T-helper 17 cell (primary cell): ENCODE measurements at places on chromosomes 16 and 17. TPM values are rescaled to one million over a fixed set of nuclear protein-coding genes. Genes with fewer than 3 reads are reported as not detected.

COL1A1 gene
- 16.6 TPM for total RNA-seq

NOTUM gene
- not detected for total RNA-seq

ST6GALNAC2 gene
- total RNA-seq, result 2.2 TPM

ACAP1 gene
- total RNA-seq, result 641 TPM

PABPN1L gene
- not detected for total RNA-seq

ZACN gene
- total RNA-seq, result not detected

DNA sequence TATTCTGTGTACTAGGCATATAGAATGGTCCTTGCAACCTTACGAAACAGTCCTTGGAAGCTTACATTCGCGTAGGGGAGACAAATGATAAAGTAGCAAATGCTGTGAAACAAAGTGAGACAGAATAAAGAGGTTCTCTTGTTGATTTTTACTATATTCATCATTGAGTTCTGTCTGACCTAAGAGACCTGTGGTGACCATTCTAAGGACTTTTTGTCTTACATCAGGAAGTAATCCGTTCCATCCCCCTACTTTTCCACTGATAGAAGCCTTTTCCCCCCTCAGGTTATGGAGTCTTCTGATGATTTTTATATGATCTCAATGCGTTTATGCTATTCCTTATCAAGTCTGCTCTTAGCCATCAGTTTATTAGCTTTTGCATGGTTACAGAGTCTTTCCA is 66.8 kb upstream of the RASL10B start:
- DNase-seq, result no peak

DNA sequence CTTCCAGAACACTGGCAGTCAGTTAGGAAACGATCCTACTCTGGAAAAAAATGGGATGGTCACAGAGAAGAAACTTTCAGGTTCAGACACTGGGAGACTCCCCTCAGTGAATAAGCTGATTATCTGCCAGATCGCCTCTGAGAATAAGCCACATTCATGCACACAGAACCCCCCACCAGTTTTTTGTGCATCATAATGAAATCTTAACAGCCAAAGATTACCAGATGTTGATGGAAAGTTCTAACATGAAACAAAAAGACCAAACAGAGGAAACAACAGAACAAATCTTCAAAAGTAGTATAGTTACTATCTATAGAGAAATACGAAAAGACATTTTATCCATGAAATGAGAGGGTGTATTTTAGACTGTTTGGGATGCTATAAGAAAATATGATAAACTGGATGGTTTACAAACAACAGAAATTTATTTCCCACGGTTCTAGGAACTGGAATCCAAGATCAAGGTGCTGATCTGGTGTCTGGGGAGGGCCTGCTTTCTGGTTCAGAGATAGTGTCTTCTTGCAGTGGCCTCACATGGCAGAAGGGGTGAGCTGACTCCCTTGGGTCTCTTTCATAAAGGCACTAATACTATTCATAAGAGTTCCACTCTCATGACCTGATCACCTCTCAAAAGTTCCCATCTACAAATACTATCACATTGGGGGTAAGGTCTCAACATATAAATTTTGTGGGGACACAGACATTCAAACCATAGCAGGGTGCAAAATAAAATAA is 8.0 kb upstream of the AMZ2 start:
- DNase-seq, result no peak

DNA sequence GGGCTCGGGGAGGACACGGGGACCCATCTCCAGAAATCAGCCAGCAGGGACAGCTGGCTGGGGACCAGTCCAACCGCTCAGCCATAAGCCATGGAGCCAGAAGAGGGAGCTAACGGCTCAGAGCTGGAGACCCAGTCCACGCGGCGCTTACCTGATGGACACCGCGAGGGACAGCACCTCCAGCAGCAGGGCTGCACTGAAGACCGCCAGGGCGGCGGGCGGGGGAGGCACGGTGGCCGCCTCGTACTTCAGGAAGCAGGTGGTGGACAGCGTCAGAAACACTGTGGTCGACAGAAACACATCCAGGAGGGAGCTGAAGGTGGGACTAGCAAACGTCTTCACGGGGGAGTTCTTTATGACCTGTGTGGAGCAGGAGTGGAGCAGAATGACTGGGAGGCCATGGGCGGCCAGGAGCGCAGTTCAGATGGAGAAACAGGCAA is 102.6 kb upstream of the CREBBP start:
- DNase-seq, result no peak

DNA sequence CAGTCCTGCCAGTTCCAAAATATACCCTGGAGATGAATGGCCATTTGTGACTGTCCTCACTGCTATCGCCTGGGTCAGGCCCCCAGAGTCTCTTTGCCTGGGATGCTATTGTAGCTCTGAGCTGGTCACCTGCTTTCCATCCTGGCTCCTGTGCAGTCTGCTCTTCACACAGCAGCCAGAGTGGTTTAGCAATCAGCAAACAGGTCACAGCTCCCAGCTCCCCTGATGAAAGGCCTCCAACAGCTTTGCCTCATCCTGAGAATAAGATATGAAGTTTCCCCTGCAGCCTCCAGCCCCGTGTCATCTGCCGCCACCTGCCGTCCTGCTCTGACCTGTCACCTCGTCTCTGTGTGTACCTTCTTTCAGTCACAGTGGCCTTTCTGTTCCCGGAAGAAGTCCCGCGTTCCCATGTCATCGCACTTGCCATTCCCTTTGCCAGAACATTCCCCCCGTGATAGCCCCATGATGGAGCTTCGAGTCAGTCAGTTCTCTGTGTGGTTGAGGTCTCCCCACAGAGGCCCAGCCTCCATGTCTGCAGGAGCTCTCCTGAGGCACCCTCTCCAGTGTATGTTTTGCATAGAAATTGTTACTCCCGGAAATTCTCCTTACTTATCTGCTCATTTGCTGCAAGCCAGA is 281.5 kb downstream of the SNX29 start:
- DNase-seq, result no peak

DNA sequence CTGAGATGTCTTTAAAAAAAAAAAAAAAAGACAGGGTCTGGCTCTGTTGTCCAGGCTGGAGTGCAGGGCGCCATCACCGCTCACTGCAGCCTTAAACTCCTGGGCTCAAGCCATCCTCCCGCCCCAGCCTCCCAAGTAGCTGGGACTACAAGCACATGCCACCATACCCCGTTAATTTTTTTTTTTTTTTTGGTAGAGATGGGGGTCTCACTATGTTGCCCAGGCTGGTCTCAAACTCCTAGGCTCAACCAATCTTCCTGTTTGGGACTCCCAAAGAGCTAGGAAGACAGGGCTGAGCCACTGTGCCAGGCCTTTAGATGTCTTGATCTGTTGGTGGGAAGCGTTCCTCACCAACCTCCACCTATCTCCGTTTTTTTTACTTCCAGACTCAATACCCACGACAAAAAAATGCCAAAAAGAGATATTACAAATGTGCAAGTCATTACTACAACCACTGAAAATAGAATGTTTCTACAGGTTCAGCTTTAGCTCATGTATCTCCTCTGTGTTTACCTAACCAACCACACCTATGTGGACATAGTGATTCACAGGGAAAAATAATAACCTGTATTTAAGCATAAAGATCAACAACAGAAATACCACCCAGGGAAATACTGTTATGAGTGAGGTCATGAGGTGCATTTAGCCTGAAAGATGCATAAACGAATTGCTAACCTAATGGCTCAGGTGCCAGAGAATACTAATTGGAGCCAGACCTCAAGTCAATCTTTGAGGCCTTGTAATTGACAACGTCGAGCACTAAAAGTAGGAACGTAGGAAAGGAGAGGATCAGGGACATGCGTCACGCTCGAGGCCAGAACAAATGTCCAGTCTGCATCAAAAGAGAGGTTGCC is 22.6 kb downstream of the NACA2 start:
- no peak for DNase-seq

GRCh38 chr17:41196068-41196467 is 6.4 kb downstream of the KRTAP9-1 start:
- no peak for DNase-seq

- peak; percentile 62 for DNase-seq
These were observed 2.9 kb downstream of the TMEM107 start for GRCh38 chr17:8173056-8173870.

DNA sequence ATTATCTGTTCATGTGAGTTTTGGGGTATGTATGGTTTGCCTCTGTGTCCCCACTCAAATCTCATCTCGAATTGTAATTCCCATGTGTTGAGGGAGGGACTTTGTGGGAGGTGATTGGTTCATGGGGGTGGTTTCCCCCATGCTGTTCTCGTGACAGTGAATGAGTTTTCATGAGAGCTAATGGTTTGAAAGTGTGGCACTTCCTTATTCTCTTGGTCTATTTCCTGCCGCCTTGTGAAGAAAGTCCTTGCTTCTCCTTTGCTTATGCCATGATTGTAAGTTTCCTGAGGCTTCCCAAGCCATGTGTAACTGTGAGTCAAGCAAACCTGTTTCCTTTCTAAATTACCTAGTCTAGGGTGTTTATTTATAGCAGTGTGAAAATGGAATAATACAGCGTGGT is 128.1 kb upstream of the HS3ST4 start:
- no peak for DNase-seq

- no peak for DNase-seq
These were observed 50.8 kb downstream of the PITPNM3 start for GRCh38 chr17:6505425-6506142.

- no peak for DNase-seq
These were observed 361.8 kb upstream of the CDH5 start for GRCh38 chr16:66004699-66005098.

DNA sequence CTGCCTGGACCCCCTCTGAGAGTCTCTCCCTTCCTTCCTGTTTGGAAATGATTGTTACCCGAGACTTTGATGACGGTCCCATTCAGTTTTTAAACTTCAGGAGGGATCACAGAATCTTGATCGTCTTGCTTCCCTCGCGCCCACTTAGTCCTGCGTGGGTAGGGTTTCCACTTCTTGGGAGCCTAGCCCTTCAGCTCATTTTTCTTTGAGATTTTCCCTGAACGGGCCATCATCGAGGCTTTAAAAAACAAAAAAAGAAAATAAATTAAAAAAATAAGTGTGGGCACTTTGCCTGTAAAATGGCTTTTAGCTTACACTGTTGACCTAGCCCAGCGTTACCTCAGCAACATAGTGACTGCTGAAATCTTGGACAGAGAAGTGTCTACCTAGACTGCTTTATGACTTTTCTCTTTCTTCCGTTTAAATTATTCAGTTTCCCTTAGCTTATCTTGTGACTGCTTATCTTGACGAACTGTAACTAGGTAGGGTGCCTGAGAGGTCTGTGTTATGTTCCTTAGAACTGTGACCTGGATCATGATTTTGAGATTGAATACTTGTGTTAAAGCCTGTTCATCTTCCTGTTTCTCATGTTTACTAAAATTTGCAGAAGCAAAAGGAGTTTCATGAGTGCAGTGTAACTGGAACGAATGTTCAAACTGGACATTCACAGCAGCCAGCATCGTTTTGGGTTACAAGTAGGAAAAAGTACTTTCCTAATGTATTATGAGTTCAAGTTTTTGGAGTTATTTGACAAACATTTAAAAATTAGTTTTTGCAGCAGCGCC is 874 bp downstream of the WWP2 start:
- no peak for DNase-seq
